ENCODE measurements at places on chromosomes 2 and 18. TPM values are rescaled to one million over a fixed set of nuclear protein-coding genes. Genes with fewer than 3 reads are reported as not detected.
A peak's percentile ranks its signal among the peaks of the same experiment; 100 is the strongest.

- no peak for DNase-seq
Measured at GRCh38 chr2:173090276-173090877, 14.7 kb downstream of the MAP3K20 start.

GRCh38 chr2:157258520-157259326 lies 1.2 kb downstream of the GALNT5 start:
- no peak for DNase-seq

- DNase-seq = no peak
Measured at GRCh38 chr2:44566059-44566458, 204.3 kb downstream of the CAMKMT start.

DNA sequence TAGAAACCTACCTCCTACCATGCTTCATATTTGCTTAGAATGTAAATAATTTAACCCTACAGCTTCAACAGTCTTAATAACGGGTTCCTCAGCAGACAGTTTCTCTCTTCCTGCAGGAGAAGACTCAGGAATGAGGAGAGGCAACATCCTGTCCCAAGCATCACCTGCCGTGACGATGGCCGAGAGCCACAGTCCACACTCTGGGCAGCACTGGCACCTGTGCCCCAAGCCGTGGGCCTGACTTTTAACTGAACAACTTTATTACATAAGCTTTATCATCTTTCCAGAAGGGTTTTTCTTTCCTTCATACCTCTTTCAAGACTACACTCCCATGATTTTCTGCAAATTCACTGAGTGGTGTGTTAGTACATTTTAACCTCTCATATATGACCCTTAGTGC lies 856.0 kb downstream of the GALR1 start:
- no peak for DNase-seq

GRCh38 chr2:219405451-219405850 lies 12.7 kb upstream of the DES start:
- peak; percentile 40 for DNase-seq

DNA sequence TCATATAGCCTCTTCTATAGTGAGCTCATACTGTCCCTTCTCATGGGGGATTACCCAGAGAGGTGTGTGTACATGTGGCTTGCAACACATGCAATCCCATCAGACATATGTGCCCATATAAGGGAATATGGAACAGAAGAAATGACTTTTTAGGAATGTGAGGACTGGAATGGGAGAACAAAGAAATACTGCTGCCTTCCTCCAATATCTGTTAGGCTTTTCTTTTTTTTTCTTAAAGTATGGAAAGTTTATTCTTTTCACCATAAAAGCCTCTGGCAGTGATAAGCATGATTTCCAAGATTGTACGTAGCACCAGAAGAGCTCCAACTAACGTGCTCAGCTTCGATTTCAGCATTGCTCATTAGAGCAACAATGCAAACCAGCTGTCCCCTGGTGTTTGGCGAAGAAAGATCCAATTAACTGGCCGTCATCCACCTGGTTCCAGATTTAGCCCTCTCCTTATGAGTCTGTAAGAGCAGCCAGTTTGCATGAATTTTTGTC lies 113.6 kb downstream of the ADCYAP1 start:
- peak; percentile 44 for DNase-seq

- DNase-seq = no peak
Measured at GRCh38 chr2:225425284-225425683, 25.8 kb downstream of the NYAP2 start.

- DNase-seq = no peak
Measured at GRCh38 chr2:237102428-237102827, 16.7 kb downstream of the COPS8 start.

DNA sequence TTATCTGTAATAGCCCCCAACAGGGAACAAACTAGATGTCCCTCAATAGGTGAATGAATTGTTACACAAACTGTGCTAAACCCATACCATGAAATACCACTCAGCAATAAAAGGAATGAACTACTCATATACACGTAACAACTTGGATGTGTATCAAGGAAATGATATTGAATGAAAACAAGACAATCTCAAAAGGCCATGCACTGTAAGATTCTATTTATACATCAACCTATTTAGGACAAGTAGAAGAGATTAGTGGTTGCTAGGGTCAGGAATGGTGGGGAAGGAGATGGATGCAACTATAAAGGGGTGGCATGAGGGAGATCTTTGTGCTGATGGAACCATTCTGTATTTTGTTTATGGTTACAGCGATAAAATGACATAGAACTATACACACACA lies 47.1 kb downstream of the KANSL3 start:
- DNase-seq = no peak

GRCh38 chr2:190938771-190939335 lies 58.2 kb downstream of the GLS start:
- no peak for DNase-seq

DNA sequence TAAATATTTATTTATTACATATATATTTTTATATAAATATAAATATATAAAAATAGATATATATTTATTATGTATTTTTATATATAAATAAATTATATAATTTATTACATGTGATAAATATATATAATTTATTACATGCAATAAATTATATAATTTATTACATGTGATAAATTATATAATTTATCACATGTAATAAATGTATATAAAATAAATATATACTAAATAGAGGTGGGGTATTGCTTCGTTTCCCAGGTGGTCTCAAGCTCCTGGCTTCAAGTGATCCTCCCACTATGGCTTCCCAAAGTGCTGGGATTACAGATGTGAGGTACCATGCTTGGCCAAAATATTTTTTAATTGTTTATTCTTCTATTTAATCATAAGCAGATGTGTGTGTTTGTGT lies 3.6 kb upstream of the G6PC2 start:
- no peak for DNase-seq

DNA sequence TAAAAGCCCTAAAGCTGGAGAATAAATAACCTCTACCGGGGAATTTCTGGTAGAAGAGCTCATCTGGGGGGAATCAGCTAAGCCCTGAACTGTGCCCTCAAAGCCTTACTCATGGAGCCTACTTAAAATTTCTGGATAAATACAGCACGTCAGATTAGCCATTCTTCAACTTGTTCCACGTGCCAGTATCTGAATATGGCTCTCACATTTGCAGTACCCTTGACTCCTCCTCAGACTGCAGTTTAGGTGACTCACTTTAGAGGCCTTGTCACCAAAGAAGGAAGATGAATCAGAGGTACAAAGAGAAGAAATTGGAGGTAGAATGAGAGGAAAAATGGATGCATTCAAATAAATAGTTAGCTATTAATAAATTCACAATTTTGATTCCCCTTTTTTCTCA lies 34.6 kb upstream of the POTEC start:
- no peak for DNase-seq

DNA sequence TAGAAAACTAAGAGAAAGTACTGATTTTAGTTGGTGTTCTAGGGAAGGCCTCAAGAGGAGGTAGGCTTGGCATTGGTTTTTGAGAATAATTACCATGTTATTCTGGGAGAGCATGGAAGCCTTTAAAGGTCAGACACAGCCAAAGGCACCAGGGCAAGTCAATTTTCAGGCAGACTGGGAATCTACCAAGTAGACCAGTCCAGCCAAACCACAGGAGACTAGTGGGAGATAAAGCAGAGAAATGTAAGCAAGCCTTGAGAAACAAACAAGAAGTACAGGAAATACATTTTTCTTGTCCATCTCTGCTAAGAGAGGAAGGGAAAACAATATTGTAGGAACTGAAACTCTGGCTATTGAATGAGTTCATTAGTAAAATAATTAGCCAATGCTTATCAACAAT lies 5.5 kb upstream of the CCDC68 start:
- DNase-seq = no peak

GRCh38 chr2:101987832-101988231 lies 3.9 kb upstream of the IL1R2 start:
- DNase-seq = no peak

GRCh38 chr2:221212105-221212504 lies 360.0 kb downstream of the EPHA4 start:
- no peak for DNase-seq

- DNase-seq = peak; percentile 90
Measured at GRCh38 chr2:231926180-231926741, at the start of gene NPPC. Gene NPPC, minus strand, starts transcription at chr2:231926396. Its CDS starts 147 bp downstream, at chr2:231926249.

DNA sequence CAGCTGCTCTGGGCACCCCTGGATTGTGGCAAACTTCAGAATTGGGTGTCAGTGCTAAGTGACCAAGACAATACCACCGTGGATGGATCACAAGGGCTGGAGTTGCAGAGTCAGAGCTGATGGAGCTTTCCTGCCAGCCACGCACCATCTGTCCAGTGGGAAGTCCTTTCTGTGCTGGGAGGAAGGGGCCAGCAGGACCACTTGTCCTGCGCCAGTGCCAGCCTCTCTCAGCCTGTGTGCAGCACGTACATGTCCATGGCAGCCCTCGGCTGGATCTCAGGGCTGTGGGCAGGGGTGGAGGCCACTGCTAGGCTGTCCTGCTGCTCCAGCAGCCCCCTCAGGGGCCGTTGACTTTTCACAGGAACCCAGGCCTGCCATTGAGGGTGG lies 33.3 kb downstream of the RAB31 start:
- no peak for DNase-seq

DNA sequence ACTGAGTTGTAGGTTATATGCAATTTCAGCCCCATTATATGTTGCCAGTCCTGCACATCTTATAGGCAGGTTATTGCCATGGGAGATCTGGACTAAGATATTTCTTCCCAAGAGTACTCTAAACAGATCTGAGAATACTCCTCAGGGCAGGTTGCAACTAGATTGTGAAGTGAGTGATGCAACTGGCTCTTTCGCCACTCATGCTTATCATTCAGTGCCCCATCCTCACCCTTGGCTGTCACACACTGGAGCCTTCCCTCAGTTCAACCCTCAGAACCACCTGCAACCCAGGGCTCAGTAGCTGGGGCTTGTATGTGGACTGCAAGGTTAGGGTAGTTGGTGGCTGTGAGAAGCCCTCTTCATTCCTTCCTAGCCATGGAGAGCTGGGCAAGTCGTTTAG lies 14.1 kb downstream of the MERTK start:
- no peak for DNase-seq

DNA sequence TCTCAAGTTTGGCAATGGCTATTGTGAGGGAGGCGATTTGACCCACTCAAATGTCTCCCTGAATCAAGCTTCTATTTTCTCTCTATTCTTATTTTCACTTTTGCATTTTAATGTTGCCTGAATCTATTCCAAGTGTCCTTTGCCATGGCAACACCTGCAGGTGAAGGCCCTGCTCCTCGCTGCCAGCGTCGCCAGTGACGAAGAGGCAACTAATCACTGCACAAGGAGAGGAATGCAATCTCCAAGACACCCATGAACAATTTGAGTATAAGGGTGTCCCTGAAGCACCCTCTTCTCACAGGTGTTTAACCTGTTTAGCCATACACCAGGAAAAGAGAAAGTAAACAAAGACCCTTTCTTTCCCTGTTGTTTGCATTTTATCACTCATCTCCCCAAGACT lies 165.6 kb upstream of the VRK2 start:
- no peak for DNase-seq

- DNase-seq = no peak
Measured at GRCh38 chr2:233062451-233062850, 2.3 kb downstream of the INPP5D start.

DNA sequence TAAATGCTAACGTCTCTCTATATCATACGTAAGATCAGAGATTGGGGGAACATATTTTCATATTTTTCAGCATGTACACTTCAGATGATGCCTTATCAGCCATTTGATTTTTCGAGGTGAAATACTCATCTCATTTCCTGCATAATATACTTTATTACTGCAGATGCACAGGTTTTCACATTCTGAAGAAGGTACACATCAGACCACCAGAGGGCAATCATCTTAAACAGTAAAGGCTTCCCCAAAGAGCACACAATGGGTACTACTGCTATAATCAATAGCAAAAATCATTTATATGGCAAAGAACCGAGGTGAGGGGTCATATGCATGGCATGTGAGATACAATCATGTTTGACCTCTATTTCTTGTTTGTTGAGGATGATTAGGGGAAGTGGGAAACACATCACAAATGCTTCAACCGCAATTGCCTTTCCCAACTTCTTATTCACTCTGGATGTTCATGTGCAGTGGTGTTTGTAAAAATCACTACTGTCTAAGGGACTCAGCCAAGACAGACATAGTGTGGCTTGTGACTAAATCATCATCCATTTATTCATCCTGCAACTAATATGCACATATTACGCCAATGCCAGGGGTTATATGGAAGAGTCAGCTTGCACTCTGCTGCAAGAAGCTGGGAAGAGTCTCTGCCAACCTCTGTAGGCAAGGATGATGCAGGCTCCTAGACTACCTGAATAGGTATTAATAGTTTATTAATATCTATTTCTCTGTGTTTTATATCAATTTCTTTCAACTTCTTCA lies 118.7 kb downstream of the EPB41L3 start:
- DNase-seq = no peak

- DNase-seq = no peak
Measured at GRCh38 chr18:36379435-36379984, 82.0 kb downstream of the FHOD3 start.

- DNase-seq = no peak
Measured at GRCh38 chr2:64594226-64594989, 59.3 kb downstream of the SERTAD2 start.

GRCh38 chr2:28469304-28469703 lies 26.6 kb upstream of the PLB1 start:
- no peak for DNase-seq

DNA sequence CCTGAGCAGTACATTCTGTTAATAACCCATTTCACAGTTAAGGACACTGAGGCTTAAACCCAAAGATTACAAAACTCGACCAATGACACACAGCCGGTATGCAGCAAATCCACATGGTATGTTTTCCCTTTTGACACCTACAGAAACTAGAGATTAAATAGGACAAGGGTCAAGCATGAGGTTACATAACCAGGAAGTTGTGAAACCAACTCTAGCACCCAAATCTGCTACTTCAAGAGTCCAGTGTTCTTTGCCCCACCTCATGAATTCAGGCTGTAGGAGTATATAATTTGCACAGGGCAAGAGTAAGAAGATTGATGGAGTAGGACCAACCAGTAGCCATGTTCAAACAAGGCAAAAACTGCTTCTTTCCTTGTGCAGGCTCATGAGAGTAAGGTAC lies 249.8 kb downstream of the BCL11A start:
- DNase-seq = no peak

DNA sequence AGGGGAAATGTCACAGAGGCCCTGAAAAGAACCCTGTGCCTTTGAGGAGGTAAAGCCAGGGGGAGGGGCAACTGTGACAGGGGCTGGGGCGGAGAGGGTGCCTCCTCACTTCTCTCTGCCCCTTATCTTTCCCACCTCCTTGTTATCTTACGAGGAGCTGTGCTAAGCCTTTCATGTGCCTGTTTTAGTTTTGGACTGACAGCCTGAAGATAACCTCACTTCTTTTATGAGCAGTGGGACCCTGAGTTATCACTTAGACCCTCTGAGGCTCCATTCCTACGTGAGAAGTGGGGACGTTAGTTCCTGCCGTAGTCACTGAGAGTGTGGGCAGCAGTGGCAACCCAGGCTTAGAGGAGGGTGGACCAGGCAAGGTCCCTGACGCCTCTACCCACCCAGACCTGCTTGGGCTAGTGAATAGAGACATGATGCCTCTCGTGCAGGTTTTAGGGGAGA lies 39.5 kb upstream of the LBH start:
- no peak for DNase-seq

- no peak for DNase-seq
Measured at GRCh38 chr2:239119346-239120126, 271.7 kb downstream of the TWIST2 start.

Gene HOXD10
- total RNA-seq = not detected

Gene NEDD4L
- total RNA-seq = 209 TPM

Gene HES6
- 665 TPM for total RNA-seq

Gene GIGYF2
- 91.7 TPM for total RNA-seq

Gene G6PC2
- not detected for total RNA-seq

Gene CD226
- total RNA-seq = 0.05 TPM

Gene CCDC68
- total RNA-seq = not detected

Gene CFC1
- total RNA-seq = 1.8 TPM

Gene NEU4
- 0.88 TPM for total RNA-seq

Gene KRTCAP3
- total RNA-seq = 4.2 TPM

Gene EPG5
- total RNA-seq = 36.6 TPM

Gene EN1
- total RNA-seq = 0.39 TPM

Gene ERFE
- total RNA-seq = 12.2 TPM
